Erythroblast (primary cell): ENCODE measurements at places on chromosomes 5 and 9.
A peak's percentile ranks its signal among the peaks of the same experiment; 100 is the strongest.

DNA sequence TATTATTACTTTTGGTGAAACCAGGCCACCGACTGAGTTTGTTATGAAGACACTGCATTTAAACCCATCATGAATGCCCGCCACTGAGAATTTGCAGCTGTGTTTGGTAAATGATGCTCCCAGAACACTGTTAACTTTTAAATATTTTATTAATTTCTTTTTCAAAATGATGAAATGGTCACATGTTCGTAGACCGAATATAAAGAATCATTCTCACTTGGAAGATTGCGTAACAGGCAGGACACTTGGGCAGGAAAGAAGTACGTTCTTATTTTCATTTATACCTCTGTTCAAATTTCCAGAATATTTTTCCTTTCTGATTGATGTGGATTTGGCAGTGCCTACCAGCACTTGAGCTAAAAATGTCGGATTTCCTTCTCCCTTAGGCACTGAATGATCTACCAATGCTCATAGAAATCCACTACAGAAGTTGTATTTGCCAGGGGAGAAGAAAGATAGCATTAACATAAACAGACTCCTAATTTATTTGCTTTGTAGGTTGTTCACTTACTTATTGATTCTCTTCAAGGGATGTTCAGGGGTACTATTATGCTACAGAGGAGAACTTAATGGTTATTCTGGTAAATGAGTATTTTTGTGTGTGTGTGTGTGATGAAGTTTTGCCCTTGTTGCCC, 13.8 kb downstream of the CYFIP2 start:
- DNase-seq: no peak

DNA sequence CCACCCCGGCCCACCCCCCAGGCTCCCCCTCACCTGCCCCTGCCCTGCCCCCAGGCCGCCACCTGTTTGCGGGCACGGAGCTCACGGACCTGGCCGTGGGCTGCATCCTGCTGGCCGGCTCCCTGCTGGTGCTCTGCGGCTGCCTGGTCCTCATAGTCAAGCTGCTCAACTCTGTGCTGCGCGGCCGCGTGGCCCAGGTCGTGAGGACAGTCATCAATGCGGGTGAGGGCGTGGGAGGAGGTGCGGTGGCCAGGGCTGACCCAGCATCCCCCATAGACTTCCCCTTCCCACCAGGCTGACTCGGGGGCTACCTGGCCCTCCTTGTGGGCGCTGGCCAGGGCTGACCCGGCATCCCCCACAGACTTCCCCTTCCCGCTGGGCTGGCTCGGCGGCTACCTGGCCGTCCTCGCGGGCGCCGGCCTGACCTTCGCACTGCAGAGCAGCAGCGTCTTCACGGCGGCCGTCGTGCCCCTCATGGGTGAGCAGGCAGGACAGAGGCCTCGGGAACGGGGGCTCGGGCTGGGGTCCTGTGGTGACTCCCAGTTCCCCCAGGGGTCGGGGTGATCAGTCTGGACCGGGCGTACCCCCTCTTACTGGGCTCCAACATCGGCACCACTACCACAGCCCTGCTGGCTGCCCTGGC, 3.5 kb downstream of the SLC34A3 start:
- no peak for DNase-seq

DNA sequence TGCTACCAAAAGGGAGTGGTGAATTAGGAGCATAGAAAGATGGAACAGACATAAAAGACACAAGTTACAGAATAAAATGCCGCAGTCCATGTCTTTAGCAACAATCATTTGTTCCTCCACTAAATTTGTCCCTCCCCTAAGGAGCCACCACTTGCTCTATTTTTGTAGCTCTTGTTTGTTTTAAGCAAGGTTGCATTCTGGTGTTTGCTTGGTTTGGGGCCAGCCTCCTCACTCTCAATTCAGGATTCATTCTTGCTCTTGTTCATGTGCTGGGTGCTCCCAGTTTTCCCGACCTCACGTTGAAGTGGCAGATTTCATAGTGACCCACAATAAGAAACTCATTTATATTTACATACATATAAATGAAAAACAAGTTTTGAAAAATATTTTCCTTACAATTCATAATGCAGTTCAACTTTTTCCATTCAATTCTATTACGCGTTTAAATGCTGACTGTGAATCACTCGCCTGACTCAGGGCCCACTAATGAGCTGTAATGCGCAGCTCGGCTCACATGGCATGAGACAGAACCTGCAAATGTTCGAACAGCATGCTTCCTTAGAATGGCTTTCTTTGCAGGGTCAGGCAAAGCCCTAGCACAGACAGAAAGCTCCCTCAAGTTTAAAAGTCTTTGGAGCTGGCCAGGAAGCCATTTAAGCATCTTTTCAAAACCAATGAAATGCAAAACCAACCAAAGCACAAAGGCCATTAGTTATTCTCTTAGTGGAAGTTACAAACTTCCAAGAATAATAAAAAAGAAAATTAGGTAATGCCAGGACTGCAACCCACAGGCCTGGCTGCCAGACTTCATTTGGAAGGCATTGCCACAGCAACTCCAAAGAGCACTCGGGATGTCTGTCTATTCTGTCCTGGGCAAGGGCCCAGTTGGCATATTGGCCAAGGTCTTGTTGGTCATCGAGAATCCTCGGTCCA, 41.7 kb downstream of the RETREG1 start:
- no peak for DNase-seq

GRCh38 chr5:56596155-56596554, 219.2 kb upstream of the MAP3K1 start:
- DNase-seq: no peak

GRCh38 chr5:133147815-133148567, 96.2 kb downstream of the HSPA4 start:
- no peak for DNase-seq

GRCh38 chr5:51468196-51468595, 84.9 kb downstream of the ISL1 start:
- DNase-seq: no peak

- no peak for DNase-seq
Measured at GRCh38 chr9:133201424-133202144, 7.5 kb downstream of the OBP2B start.

GRCh38 chr5:54834121-54834842, 151.1 kb downstream of the ESM1 start:
- DNase-seq: no peak

- DNase-seq: no peak
Measured at GRCh38 chr5:10332301-10332700, 21.2 kb upstream of the MARCHF6 start.

DNA sequence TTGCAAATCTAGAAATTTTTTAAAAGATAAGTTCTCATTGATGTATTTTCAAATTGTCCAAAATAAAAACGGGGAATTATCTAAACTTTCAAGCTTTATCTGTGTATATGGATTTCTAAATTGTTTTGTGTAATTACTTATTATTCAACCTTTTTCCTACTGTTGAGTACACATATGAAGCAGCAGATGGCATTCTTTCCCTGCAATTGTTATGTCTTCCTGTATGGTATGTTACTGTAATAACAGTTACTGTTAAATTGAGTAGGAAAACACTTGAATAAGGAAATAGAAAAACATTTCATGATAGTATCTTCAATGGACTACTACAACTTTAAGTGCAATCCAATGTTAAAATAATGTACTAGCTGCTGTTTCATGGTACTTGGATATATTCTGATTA, 124.8 kb downstream of the RANBP17 start:
- DNase-seq: no peak

- no peak for DNase-seq
Measured at GRCh38 chr5:35405938-35406337, 175.7 kb upstream of the PRLR start.

DNA sequence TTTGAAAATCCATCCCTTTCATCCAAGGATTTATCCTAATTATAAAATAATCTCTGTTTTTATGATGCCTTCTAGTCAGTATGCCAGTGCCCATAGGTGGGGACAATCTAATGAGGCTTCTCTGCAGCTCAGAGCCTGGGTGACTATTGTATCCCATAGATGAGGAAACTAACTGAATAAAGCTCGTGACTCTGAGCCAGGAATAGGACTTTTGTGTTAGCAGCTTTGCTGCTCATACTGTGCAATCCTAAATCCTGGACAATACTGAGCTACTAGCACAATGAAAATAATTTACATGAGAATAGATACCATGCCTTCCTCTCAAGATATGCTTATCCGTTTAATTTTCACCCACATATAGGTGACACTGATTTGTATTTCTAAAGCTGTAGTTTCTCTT, 443.0 kb downstream of the PLK2 start:
- no peak for DNase-seq

- no peak for DNase-seq
Measured at GRCh38 chr5:3512361-3513095, 83.1 kb upstream of the IRX1 start.

- no peak for DNase-seq
Measured at GRCh38 chr9:133884907-133885744, 107.0 kb downstream of the VAV2 start.

- no peak for DNase-seq
Measured at GRCh38 chr9:97892421-97892820, 29.9 kb downstream of the TRMO start.

- DNase-seq: no peak
Measured at GRCh38 chr5:163565931-163566608, 60.7 kb downstream of the MAT2B start.

GRCh38 chr5:44384816-44385215, 4.4 kb downstream of the FGF10 start:
- DNase-seq: no peak

- DNase-seq: no peak
Measured at GRCh38 chr5:66333192-66333591, 189.1 kb downstream of the SREK1 start.

- peak; percentile 8 for DNase-seq
Measured at GRCh38 chr9:77019236-77019925, at the start of gene FOXB2. TSS of gene FOXB2 (plus strand) at chr9:77019655. CDS start at chr9:77019655, 0 bp downstream.

- DNase-seq: no peak
Measured at GRCh38 chr9:106970219-106970975, 107.4 kb downstream of the ZNF462 start.

- no peak for DNase-seq
Measured at GRCh38 chr5:167785106-167785505, 506.3 kb upstream of the WWC1 start.

DNA sequence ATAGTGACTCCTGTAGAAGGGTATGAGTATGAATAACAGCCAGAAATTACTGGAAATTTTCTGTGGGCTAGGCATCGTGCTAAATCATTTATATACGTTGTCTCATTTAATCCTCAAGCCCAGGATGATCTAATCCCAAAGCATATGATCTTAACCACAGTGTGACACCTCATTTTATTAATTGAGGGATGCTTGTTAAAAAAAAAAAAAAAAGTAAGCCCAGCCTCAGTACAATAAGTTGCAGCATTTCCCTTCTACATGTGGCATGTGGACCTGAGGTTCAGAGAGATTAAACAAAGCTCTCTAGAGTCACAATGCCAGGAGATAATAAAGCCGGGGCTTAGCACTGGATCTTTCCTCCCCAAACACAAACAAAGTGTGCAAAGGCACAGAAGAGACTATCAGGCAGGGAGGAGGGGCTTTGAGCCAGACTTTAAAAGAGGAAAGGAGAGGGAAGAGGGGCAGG, 49.5 kb downstream of the KLF4 start:
- DNase-seq: no peak

DNA sequence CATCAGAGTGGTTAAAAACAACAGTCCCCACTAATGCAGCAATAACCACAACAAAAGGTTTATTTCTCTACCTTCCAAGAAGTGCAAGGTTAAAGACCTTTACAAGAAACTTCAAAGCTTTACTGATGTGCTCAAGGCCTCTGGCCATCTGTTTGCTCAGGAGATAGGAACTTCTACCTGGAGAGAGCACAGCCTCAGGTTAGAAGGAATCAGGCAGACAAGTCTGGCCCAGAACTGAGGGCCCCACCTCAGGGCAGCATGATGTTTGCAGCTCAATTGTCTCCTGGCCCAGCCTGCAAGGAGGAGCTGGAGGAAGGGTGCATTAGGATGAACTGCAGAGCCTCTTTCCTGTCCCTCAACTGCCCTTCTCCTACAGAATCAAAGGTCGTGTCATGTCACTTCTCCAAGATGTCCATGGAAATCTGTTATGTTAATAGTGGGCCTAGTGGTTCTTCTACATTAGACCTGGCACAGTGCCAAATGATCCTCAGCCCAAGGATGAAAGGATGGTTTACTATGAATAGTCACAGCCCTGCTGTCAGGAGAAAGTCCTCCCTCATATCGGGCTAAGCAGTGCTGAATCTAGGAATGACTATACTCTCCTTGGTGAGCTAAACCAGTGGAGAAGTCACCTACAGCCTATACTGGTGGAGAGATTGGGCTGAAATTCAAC, 98.9 kb upstream of the NTRK2 start:
- DNase-seq: no peak

- no peak for DNase-seq
Measured at GRCh38 chr5:173028811-173029327, 27.3 kb upstream of the CREBRF start.

DNA sequence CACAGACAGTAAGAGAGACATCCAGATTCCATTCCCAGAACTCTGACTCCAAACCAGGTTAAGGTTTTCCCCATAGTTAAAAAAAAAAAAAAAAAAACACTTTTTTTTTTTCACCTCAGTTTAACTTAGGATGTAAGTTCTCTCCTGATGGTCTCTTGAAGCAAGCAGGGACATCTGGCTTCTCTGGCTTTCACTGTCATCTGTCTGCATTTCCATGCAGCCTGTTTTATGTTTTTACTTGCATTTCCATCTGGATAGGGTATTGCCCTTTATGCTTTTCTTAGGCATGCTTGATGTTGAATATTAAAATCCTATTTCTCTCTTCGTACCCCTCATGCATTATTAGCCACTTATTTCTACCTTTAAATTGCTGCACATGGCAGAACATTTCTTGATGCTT, 135.3 kb upstream of the WWC1 start:
- no peak for DNase-seq

GRCh38 chr5:34743878-34744277, 87.8 kb downstream of the RAI14 start:
- DNase-seq: no peak

- peak; percentile 42 for DNase-seq
Measured at GRCh38 chr9:89428901-89429890, 68.7 kb downstream of the SEMA4D start.

- no peak for DNase-seq
Measured at GRCh38 chr9:91073049-91073810, 271.6 kb downstream of the SYK start.

GRCh38 chr5:139132515-139132914, 65.7 kb downstream of the SIL1 start:
- DNase-seq: no peak

DNA sequence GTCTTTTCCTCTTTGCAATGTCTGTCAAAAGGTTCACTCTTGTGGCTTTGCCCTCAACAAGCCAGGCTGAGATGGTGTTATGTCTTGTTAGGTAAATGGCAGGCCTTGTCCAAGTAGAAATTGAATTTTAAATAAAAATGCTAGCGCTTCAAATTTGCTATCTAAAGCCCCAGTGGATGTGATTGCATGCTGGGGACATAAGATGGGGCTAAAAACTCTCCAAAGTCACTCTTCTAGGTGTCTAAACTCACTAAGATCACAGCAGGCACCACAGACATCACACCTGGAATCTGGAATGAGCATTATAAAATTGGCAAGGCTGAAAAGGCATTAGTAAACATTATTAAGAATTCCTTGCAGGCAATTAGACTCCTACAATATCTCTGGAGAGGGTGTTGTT, 262.7 kb upstream of the CLINT1 start:
- DNase-seq: no peak
